Inflammatory macrophage treated with lipopolysaccharide for 1 hour (primary cell): ENCODE measurements at places on chromosomes 1 and 21.

- no peak for DNase-seq
Observed at GRCh38 chr1:181765451-181766026, 282.2 kb downstream of the CACNA1E start.

DNA sequence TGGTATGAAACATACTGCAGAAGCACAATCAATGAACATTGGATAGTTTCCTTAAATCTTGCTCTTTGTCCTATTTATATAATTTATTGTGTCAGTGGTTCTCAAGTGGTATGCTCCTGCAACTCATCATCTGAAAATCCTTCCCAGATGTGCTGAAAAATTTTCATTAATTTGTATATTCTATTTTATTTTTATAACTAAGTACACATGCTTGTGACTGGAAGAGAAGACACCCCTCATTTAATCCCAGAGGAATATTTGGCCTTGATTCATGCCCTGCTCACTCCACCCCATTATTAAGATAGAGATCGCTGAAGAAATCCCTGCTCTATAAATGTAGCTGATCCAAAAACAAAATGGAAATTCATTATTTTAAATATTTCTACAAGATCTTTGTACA lies 870.5 kb upstream of the CXADR start:
- no peak for DNase-seq

GRCh38 chr1:101069158-101069557 lies 43.6 kb upstream of the DPH5 start:
- no peak for DNase-seq

- no peak for DNase-seq
Observed at GRCh38 chr1:180525715-180526039, 23.3 kb upstream of the ACBD6 start.
